Astrocyte of the spinal cord (primary cell): ENCODE measurements at places on chromosomes 4 and X.

DNA sequence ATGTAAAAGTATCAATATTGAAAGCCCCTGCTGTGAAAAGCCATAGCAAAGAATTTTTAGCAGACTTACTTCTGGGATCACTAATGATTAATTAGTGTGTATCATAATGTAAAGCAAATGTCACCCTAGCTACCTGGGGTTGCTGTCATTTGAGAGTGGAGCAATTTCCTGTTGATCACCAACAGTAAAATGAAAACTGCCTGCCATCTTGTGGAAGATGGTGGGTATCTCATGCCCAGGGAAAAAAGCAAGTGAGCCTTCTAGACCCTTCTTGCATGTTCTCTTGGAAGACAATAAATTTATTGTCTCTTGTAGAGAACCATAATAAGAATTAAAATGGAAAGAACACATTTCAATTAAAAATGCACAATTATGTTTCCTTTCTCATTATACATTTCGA lies 360.2 kb downstream of the ZIC3 start:
- peak; percentile 2 for DNase-seq

- peak; percentile 65 for DNase-seq
Observed at GRCh38 chr4:169619518-169619957, 840 bp upstream of the CLCN3 start.

GRCh38 chrX:119755981-119756533 lies 2.3 kb upstream of the SOWAHD start:
- no peak for DNase-seq

GRCh38 chr4:153409412-153409811 lies 56.7 kb upstream of the TMEM131L start:
- peak; percentile 76 for DNase-seq

DNA sequence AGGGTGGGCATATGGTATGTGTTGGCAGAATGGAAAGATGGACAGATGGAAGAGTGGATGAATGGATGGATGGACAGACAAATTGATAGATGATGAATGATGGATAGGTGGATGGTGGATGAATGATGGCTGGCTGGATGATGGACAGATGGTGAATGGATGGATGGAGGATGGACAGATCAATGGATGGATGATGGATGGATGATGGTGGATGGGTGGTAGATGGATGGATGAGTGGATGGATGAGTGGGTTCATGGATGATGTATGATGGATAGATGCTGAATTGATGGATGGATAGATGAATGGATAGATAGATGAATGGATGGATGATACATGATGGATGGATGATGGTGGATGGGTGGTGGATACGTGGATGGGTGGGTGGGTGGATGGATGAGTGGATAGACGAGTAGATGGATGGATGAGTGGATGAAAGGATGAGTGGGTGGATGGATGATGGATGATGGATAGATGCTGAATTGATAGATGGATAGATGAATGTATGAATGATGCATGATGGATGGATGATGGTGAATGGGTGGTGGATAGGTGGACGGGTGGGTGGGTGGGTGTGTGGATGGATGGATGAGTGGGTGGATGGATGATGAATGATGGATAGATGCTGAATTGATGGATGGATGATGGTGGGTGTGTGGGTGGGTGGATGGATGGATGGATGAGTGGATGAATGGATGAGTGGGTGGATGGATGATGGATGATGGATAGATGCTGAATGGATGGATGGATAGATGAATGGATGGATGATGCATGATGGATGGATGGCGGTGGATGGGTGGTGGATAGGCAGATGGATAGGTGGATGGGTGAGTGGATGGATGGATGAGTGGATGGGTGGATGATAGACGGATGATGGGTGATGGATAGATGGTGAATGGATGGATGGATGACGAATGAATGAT lies 249.6 kb downstream of the AFAP1 start:
- DNase-seq: no peak

DNA sequence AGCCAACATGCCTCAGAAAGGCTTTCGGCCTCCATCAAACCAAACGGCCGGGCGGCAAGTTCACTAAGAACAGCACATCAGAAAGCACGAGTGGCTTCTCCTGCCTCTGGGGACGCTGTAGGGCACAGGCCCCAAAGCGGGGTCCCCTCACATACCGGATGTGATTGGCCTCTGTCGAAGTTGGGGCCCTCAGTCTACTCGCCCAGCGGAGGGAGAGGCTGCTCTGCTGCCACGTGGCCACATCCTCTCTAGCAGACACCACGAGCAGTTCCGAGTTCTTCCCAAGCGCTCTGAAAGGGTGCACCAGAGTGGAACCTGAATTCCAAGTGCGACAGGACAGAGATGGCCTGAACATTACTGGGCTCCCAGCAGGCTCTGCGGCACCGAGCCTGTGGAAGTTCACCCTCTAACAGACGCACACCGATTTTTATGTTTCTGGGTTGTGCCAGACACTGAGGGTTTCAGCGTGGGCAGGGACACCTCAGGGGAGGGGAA lies 21.1 kb downstream of the NOP14 start:
- no peak for DNase-seq

GRCh38 chrX:6959006-6959405 lies 188.5 kb upstream of the STS start:
- no peak for DNase-seq

GRCh38 chr4:118921786-118922185 lies 33.1 kb downstream of the SYNPO2 start:
- no peak for DNase-seq

DNA sequence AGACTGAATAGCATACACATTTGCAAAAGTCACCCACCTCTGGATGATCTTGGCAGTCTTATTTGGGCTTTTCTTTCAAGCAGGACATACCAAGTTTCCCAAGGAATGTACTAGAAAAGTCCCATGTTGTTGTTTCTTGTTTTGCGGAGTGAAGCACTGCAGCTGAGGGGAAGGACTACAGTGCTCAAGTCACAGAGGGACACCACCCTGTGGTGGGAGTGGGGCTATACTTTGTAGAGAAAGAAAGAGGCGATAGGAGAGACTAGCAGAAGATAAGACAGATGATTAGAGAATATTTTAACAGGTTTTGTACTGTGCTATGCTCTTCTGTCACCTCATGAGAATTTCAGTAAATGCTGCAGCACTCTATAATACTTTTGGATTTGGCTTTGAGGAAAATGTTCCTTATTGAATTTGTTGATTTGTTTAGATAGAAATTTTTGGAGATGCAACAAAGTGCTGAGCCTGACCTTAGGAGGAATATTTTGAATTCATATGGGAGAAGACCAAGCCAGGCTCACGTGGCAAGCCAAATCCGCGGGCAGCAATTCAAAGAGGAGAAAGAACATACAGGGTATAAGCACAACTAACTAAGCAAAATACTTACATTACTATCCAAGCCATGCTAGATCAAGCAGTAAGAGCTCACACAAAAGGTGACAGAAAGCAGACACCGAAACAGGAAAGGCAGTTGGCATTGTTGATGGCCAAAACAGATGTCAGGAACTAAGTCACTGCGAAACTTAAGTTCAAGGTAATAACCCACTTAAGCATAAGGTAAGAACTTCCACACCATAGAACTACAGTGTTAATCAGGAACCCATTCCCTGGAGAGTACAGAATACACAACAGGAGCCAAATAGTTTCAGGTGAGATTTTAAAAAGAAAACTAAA lies 280.3 kb upstream of the INTU start:
- DNase-seq: no peak

DNA sequence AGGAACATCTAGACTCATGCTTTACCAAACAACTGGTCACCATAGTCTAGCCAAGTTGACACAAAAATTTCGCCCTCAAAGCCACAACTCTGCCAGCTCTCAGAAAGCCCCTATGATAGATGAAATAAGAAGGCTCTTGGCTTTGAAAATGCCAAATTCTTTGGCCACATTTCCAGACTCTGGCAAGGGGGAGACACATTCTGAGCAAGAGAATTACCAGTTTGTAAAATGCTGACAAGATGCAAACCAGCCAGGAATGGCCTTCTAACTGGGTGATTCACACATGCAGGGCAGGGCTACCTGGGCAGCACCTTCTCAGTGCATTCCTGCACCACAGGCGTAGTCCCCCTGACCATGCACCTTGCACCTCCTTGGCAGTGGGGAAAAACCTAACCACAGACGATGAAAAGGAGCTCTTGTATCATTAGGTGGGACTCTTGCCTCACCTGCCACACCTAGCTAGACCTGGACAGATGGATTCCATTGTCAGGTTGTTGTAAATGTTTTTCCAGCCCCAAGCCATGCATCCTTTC lies 77.4 kb upstream of the CPEB2 start:
- no peak for DNase-seq

DNA sequence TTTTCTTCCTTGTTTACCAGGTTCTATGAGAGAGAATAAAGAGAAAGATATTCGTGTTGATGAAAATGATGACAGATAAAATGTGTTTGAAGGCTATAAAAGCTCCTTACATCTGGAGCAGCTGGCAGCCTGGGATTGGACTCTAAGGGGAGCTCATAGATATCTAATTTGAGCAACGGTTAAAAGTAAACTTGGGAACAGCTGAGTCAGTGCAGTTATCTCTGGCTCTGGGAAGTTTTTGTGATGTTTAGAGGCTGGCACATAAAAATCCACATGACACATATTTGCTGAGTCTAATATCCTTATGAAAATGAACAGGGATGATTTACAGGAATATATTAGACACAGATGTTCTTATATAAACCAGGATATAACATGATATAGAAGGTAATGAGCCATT lies 331.8 kb upstream of the TENM3 start:
- peak; percentile 19 for DNase-seq

DNA sequence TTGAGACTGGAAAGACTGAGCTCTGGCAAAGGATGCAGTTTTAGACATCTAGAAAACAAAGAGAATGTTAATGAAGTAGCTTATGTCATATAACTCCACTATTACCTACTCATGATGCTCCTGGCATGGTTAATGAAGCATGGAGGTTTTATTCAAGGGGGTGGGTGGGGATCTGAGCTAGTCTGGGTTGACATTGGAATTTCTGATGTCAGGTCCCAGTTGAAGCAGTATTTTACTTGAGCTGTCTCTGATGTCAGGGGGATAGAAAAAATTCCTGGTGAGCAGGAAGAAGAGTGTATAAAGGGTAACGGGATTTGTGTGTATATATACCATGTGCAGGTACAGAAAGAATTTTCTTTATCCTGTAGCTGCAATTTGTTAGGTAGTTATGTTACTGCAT lies 102.0 kb downstream of the ELOVL6 start:
- DNase-seq: no peak

DNA sequence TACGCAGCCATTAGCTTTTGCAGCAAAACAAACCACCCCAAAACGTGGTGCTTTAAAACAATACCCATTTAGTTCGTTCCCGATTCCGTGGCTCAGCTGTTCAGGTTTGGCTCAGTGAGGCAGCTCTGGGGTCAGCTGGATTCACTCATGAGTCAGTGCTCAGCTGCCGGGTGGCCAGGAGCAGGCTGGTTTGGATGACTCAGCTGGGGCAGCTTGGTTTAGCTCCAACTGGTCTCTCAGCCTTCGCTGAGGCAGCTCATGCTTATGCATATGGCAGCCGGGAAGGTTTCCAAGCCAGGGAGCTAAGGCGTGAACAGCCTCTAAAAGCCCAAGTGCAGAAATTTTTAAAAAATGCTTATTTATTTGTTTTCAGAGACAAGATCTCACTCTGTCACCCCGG lies 13.3 kb upstream of the CD99 start:
- peak; percentile 98 for DNase-seq

DNA sequence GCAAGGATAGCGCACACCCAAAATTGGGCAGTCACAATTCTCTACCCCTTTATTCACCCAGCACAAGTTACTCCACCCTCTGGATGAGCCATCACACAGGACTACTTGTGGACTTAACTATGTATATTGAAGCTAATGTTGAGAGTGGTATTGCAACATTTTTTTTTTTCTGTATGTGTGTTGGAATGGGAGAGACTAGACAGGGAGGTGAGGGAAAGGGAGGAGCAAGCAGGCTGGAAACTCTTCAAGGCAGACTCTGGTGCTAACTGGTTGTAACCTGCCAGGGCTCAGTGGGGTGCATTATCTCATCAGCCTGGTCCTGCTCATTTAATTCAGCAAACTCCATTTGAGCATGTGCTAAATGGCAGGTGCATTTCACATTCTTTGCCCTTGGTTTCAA lies 18.4 kb upstream of the CWH43 start:
- peak; percentile 18 for DNase-seq

DNA sequence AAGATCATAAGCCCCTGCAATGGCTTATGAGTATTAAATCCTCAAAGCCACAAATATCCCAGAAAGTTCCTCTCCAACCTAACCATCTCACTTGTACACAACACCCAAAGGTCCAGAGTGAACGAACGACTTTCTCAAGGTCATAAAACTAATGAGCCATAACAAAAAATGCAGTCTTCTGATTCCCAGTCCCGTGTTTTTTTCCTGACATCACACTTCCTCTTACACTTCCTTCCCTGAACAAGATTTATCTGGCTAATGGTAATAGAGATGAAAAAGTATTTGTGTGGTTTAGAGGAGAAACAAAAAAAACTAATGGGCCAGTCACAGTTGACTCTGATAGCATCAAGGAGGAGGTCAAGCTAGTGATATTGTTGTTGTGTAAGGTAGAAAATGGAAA lies 99.5 kb upstream of the KLHL13 start:
- DNase-seq: no peak

DNA sequence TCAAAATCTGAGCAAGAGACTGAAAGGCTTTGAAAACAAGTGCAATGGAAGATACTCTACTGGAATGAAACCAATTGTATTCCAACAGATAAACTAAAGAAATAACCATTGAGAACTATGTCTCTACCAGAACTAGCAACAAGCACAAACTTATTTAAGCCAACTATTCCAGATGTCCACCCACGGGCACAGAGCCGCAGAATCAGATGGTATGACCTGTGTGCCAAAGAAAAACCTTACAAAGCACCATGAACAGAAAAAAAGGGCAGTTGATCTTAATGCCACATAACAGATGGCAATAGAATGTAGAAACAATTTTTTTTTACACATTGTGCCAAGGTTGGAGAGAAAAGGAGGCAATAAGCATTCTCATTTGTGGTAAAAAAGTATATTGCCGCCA lies 269.3 kb upstream of the ADGRL3 start:
- no peak for DNase-seq

DNA sequence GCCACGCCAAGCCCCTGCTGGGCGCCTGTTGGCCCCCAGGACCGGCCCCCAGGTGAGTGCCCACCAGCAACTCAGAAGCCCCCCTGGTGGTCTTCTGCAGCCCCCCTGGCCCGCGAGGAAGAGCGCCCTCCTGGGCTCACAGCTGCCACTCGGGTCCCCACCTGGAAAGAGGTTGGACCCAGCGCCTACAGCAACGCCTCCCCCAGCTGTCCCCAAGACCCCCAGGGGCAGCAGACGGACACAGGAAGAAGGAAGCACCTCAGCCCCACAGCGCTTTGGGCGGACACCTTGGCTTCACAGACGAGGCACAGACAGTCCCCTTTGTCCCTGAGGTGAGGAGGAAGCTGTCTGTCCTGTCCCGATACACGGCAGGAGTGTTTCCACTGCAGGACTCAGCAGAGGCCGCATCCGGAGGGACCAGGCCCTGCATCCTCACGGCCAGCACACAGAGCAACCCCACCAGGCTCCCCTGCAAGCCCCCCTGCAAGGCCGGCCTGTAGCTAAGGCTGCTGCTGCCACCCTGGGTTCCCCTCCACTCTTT lies 115.6 kb upstream of the NKX1-1 start:
- no peak for DNase-seq
